ENCODE measurements at places on chromosomes 2 and 18.

- no peak for DNase-seq
These were observed 104.4 kb upstream of the SLC35G4 start for GRCh38 chr18:11504962-11505361.

DNA sequence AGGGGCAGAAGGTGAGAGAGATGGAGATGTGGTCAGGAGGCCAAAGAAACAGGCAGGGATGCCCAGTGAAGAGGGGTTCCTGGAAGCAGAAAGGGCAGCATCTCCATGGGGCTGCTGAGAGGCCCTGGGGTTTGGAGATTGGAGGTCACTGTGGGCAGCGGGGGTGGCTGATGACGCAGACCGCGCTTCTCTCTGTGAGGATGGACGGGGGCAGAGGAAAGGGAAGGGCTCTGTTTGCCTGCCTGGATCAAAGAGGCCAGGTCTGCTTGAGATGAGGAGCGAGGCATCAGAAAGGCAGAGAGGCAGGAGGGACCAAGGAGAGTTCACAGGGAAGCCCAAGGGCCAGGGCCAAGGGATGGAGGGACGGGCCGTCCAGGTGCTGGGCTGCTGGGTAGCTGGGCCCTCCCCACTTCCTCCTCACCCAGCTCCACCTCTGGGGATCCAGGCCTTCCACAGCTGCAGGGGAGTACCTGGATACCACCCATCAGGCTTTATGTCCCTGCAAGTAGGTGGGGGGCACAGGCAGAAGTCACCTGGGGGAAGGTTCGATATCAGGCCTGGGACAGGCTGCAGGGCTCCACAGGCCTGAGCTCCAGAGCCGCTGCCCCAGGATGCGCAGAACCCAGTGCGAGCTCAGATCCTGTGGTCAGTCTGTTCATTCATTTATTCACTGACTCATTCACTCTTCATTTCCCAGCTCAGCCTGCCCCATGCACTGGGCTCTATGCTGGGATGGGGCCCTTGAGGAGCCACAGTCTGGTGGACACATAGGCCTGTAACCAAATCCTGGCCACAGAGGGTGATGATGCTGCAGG lies 30.6 kb downstream of the ADRA2B start:
- no peak for DNase-seq

- no peak for DNase-seq
These were observed 251.3 kb downstream of the PLCL1 start for GRCh38 chr2:198055716-198056115.

DNA sequence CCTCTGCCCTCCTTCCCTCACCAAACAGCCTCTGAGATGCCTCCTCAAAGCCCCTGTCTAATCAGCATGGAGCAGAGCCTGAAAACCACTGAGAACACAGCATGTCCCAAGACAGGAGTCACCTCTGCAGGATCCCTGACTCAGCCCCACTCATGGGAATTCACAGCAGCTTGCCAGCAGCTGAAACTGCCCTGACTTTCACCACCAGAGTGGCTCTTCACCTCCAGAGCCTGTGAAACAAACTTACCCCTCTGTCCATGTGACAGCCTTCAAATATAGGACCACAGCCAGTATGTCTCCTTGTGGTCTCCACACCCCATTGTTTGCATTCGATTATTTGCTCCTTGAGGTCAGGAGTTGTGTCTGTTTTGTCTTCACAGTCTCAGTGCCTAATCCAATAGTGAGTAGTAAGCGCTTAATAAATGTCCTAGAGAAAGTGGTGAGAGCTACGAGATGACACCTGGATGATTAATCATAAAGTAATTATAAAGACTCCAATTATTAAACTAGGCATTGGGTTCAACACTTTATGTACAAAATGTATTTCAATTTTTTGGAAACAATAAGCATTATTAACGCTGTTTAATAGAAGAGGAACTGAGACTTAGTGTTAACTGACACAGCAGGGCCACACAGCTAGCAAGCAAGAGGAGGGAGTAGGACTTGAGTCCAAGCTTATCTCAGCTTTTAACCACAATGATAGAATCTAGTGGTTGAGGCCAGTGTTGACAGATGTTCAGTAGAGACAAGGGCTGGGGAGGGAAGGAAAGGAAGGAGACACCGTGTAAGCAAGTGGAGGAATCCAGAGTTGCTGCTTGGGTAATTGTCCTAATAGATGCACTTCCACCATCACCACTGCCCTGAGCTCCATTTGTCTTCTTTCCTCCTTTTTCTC lies 358.7 kb upstream of the TNP1 start:
- no peak for DNase-seq

DNA sequence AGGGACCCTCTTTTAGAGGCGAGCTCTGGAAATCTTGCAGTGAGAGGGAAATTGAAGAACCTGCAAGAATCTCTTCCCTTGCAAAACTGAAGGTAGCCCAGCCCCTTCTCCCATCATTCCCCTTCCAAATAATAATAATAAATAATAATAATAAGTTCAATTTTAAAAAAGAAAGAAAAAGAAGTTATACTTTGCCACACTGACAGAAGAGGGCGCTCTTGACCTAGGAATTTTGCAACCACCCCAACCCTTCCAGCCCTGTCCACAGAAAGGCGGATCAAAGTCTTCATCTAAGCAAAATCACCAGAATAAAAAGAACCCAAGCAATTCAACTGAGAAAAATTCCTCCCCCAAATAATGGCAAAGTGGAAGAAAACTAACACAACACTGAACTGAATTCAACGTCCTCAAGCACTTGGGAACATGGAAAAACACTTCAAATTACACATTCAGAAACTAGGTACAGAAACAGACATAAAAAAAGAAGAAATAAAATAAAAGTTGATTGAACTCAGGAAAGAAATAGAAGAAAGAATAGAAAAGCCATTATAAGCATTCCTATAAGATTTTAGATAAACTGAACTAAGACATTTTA lies 98.9 kb upstream of the GLS start:
- no peak for DNase-seq

GRCh38 chr2:66852953-66853352 lies 418.0 kb downstream of the MEIS1 start:
- no peak for DNase-seq

DNA sequence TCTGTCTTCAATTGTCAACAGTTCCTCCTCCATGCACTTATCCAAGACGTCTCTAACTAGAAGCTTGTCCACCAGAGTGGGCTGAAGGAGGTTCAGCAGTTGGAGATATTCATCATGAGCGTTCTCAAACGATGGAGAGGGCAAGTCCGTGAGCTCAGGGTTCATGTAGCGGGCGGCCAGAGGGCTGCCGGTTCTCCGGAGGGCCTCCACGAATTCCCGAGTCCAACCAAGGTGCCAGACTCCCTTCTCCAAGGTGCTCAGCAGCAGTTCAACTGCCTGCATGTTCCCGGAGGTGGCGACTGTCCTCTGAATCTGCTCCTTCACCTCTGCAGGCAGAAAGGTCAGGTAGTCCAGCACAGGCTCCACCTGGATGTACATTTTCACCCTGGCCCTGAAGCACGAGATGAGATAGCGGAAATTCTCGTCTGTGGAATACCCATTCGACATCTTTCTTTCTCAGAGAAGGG lies 590 bp downstream of the IFIH1 start:
- no peak for DNase-seq

DNA sequence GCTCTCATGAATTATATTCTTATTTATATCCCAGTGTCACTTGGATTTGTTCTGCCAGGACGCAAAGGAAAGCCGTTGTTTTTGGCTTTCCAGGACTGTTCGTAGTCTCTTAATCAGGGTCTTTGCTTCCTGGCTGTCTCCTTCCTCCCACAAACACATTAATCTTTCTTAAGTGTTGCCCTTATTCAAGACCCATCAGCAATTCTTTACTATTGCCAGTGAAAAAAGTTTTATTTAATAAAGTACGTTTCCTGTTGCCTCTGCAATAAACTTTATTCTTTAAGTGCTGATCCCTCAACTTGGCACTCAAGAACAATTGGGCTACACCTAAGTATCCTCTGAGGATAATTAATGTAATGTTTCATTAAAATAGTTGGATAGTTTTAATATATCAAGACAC lies 68.3 kb upstream of the CYP20A1 start:
- DNase-seq: no peak

GRCh38 chr2:171394164-171394740 lies 39.5 kb downstream of the METTL8 start:
- DNase-seq: no peak

DNA sequence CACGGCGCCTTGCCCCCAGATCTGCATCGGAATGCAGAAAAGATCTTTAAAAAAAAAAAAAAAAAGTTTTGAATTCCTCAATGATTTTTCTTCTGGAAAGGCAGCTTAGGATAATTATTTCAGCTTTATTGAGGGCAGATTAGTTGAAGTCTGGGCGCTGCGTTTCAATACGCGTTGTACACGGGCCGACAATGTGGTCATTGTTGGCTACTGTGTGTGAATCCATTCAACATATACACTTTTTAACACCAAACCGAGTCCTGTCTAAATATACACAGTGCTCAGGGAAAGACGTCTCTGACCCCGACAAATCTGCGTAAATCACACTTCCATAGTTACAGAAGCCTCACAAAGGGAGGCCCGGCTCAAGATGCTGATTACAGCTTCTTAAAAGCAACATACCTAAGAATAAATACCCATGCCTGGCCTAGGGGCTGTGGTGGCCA lies 1.4 kb upstream of the SIX3 start:
- no peak for DNase-seq

DNA sequence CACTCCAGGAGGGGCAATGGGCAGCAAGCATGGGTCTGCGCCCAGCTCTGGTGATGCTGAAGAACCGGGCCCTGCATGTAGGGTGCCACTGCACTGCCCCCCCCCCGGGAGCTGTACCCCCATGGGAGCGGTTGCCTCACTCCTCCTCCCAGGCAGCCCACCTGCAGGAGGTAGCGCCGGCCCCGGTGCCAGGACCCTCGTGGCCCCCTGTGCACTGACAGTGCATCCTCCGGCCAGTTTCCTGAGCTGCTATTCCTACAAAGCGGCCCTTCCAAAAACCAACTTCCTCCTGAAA lies 109.4 kb downstream of the ZNF516 start:
- DNase-seq: no peak

- no peak for DNase-seq
These were observed 6.7 kb downstream of the ZNF521 start for GRCh38 chr18:25345081-25345866.

GRCh38 chr2:40357667-40358066 lies 94.2 kb downstream of the SLC8A1 start:
- DNase-seq: no peak

Measured in cortex of kidney (tissue), 1 donor.